Stimulated activated CD4-positive, alpha-beta T cell treated with anti-CD3 and anti-CD28 coated beads, Interleukin-12 subunit alpha, Interleukin-12 subunit beta, amount 100 ng/mL, for 24 hours (primary cell): ENCODE measurements at places on chromosomes 5 and 9.

- no peak for DNase-seq
Measured at GRCh38 chr9:136750526-136750925, 2.2 kb upstream of the LCN6 start.

GRCh38 chr5:115396688-115397087 lies 100.2 kb upstream of the CCDC112 start:
- DNase-seq: no peak

DNA sequence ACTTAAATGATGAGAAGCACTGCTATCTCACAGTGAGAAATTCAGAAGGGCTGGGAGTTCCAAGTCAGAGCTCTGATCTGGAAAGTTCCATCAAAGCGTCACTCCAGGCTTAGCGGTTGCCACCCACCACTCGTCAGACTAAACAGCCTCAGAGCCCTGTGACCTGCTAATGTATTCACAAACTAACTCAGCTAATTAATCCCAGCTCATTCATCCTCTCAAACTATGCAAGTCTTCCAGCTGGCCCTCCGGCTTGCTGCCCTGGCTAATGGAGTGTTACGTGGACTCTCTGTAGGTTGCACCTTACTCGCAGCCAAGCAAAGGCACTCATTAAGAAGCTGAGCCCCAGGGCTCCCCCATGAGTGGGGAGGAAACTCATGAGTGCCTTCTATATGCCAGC lies 82.2 kb upstream of the GABRP start:
- no peak for DNase-seq

DNA sequence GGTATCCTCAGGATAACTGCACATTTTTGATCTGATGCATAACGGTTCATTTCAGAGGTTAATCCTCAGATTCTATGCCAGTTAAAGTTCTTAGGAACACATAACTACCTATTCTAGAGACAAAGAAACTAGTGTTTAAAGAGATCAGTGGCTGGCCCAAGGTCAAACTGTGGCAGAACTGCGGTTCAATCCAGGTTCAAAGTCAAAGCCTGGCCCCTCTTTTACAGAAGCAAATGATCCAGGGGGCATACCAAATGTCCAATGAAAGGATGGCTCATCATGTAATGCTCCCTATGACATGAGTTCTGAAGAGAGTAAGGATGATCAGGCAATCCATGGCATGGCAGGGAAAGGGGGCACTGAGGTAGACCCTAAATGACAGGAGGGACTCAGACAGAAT lies 283.3 kb downstream of the SPOCK1 start:
- no peak for DNase-seq

GRCh38 chr9:35703906-35704672 lies 14.4 kb upstream of the TPM2 start:
- no peak for DNase-seq

GRCh38 chr5:33328818-33329217 lies 111.9 kb upstream of the TARS1 start:
- DNase-seq: no peak
